Activated naive CD8-positive, alpha-beta T cell treated with anti-CD3 and anti-CD28 coated beads, Interleukin-2, amount 10 ng/mL, durations not matched to agents 7 days and 5 days (primary cell): ENCODE measurements at places on chromosomes 1 and 21.

GRCh38 chr1:202348005-202348508 is 442 bp upstream of the PPP1R12B start:
- no peak for DNase-seq

DNA sequence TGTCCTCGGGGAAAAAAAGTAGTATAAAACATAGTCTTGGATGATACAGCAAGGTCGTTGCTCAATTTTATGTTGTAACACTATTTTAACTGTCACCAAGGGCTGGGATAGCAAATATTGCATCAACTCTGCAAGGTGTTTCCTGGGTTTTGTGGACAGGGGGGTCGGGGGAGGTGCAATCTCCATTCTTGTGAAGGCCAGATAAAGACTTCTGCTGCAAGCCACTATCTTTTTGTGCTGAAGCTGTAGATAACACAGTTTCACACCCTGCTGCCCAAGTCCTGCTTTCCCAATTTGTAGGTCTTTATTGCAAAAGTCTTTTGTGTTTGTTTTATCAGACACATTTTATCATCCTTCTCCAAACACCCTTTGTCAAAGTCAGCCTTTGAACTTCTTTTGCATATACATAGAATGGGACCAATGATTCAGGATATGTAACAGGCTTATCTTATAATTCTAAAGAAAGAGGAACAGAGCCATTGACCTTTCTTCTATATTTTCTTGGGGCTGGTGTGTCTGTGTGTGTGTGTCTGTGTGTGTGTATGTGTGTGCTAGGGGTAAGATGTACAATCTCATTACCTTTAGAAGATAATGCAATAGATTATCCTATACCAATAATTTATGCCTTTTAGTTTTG is 140.6 kb downstream of the RUNX1 start:
- DNase-seq = no peak

DNA sequence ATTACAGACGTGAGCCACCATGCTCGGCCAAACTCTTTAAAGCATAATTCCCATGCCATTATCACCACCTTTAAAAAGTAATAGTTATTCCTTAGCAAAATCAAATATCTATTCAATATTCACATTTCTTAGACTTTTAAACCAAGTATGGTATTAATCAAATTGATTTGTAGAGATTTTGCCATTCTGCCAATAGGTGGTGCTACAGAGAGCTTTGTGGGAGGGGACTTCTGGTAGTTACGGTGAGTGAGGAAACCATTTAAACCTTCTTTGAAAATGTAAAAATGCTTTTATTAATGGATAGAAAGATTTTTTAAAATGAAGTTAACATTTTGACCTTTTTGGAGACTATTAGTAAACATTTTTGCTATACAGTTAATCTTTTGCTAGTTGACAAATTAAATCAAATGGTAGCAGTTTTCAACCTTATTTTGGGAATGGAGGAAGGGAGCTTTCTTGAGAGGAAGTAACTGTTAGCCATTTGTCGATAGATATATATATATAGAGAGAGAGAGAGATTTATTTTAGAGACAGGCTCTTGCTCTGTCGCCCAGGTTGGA is 19.3 kb downstream of the IARS2 start:
- DNase-seq = no peak

- no peak for DNase-seq
Measured at GRCh38 chr1:98429965-98430443, 231.5 kb upstream of the SNX7 start.

- no peak for DNase-seq
Measured at GRCh38 chr1:2129256-2129943, 65.2 kb downstream of the FAAP20 start.

DNA sequence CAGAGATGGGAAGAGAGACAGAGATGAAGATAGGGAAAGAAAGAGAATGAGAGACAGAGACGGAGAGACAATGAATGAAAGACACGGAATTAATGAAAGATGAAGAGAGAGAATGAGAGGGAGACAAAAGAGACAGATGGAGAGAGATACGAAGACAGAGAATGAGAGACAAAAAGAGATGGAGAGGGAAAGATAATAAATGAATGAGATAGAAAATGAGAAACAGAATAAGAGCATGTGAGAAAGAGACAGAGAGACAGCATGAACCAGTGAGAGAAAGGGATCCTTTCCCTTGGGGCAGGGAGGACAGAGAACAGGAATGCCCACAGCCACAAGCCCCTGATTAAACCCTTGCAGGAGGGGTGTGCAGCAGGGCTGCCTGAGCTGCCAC is 5.3 kb upstream of the WNT9A start:
- DNase-seq = no peak

GRCh38 chr1:31978843-31979400 is 34.7 kb upstream of the KHDRBS1 start:
- no peak for DNase-seq

DNA sequence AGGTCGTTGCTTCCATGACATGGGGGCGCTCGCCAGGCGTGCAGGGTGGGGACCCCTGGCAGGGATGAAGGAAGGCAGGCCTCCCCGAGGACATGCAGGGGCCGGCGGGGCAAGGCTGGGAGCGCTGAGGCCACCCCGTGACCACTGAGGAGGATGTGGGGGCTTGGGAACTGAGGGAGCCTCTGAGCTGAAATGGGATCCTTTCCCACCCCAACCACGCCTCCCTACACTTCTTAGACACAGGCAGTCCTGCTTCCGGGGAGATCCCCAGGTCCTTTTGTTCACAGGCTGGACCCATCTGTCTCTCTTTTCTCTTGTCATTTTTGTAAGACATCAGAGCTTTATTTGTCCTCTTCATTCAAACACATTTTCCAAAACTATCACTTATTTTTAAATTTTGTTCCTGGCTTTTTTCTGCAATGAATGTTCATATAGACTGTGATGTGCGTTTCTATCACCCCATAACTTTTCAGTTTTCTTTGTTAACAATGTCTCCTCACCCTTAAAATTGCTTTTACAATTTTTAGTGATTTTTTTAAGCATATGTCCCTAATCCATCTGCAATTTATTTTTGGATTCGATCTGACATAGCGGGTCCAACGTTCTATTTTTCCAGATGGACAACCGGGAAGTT is 156.7 kb upstream of the BACE2 start:
- no peak for DNase-seq

- no peak for DNase-seq
Measured at GRCh38 chr1:102751111-102751510, 357.2 kb downstream of the COL11A1 start.

DNA sequence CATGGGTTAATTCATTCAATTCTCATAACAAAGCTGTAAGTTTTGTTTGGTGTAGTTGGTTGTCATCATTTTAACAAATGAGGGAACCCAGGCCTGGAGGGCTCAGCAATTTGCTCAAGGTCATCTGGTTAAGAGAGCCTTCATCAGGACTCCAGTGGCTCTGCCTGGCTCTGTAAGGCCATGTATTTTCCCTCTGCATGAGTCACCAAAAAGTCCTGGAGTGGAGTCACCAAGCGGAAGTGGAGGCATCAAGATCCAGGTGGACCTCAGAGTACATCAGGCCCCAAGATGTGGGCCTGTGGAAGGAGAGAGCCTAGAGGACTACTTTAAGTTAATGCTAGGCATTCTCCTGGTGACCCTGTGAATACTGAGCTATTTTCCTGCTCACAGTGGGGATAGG is 30.0 kb upstream of the RBM15 start:
- DNase-seq = no peak

GRCh38 chr1:46983166-46983829 is 40.2 kb upstream of the CYP4X1 start:
- DNase-seq = no peak

DNA sequence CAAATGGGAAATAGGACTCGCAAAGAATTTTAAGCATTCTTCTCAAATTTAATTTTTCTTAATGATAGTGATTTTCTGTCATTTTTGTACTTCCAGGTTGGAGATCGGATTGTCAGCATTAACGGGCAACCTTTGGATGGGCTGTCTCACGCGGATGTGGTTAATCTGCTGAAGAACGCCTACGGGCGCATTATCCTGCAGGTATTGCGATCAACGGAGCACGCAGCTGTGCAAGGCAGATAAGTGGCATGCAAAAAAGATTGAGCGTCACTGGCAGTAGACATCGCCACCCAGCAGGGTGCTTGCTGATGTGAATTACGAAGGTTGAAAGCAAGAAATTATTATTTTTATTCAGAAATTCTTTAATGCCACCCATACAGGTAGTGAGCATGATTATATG is 65.9 kb upstream of the L1TD1 start:
- no peak for DNase-seq

GRCh38 chr1:165387961-165388360 is 31.4 kb upstream of the LMX1A start:
- DNase-seq = no peak

DNA sequence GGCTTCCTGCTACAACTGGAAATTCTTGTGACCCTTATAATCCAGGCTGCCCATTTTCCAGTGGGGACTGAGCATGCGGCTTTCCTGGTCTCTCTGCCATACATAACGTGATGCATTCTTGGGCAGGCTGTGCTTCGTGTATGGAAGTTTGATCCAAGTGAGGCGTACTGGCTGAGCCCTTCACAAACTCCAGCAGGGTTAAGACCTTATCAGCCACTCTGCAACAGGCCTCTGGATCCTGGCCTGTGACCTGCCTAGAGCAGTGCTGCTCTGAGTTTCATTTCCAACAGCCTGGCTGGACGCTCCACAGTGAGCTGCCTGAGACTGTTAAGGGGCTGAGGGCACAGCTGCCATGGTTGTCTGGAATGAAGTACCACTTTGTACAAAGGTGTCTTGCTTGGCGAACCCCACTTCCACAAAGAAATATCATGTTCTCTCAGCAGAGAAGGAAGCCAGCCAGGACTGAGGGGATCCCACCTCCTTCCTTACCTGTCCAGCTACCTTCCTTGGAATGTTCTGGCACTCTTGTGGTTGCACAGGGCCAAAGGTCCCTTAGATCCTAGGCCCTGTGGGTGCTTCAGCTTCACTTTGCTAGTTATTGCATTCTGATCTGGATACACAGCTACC is 28.5 kb upstream of the XPR1 start:
- DNase-seq = no peak

DNA sequence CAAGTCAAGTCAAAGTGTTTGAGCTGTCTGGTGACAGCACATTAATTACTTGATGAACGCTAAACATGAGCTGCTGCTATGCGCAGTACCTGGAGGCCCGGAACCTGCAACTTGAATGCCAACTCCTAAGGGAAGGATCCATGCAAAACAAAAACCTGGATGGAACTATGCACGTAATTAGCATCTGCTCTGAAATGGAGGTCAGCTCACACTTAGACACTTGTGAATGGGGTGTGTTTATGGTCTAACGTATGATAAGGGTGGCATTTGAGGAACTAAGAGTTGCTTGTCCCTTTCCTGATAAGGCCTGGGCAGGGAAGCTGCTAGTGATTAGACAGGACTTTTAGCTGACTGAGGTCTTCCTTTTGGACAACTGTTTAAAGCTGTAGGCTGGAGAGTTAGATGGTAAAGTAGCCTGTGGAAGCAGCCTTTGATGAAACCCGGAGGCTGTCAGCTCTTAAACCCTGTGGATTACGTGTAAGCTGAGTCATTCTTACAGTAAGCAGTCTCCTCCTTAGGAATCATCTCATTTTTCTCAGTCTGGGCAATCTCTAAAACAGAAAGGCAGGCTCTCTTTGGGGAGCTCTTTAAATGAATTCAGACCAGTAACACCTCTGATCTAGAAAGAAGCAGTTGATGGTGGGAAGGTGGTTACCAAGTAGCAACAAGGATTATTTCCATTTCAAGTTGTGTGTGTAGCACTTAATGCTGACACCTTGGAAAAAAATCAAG is 6.8 kb downstream of the TENT5C start:
- DNase-seq = no peak

GRCh38 chr1:29309621-29310020 is 73.3 kb downstream of the PTPRU start:
- DNase-seq = no peak

DNA sequence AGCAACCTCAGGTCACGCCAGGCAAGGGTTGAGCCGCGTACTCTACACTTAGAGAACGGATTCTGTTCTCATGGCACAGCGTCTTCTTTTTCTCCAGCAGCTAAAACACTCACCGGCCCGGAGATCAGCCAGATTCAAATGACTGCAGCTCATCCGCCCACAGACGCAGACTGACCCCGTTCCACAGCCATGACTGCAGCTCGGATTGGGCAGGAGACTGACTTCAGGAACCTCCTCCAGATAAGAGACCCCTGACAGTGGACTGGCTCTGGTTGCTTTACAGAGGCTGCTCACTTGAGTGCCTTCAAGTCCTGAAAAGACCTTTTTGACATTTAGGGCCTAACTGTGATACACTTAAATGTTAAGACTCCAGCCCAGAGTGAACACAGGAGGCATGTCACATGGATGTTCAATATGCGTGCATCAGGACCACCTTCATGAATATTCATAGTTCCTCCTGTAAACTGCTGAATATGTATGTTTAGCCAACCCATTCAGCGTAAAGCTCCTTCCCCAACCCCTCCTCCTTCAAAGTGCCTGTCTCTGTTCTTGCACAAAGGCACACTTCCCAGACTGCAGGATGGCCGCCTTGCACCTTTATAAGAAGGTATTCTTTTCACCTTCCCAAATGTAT is 42.6 kb downstream of the BACE2 start:
- DNase-seq = no peak

DNA sequence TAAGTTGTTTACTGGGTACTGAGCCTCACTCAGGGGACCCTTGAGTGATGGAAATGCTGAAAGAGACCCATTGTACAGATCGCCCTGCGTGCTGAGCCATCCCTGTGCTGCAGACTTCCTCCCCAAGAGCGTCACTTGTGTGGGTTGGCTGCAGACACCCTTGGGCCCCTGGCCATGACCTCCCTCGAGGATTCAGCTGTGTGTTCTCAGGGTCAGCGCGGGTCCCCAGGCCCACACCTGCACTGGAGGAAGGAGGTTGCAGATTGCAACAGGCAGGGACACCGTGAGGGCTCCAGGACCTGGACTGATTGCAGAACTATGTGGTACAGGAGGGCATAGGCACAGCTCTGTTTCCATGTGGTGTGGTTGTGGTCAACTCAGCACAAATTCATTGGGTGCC is 4.4 kb downstream of the SNAP47 start:
- no peak for DNase-seq

DNA sequence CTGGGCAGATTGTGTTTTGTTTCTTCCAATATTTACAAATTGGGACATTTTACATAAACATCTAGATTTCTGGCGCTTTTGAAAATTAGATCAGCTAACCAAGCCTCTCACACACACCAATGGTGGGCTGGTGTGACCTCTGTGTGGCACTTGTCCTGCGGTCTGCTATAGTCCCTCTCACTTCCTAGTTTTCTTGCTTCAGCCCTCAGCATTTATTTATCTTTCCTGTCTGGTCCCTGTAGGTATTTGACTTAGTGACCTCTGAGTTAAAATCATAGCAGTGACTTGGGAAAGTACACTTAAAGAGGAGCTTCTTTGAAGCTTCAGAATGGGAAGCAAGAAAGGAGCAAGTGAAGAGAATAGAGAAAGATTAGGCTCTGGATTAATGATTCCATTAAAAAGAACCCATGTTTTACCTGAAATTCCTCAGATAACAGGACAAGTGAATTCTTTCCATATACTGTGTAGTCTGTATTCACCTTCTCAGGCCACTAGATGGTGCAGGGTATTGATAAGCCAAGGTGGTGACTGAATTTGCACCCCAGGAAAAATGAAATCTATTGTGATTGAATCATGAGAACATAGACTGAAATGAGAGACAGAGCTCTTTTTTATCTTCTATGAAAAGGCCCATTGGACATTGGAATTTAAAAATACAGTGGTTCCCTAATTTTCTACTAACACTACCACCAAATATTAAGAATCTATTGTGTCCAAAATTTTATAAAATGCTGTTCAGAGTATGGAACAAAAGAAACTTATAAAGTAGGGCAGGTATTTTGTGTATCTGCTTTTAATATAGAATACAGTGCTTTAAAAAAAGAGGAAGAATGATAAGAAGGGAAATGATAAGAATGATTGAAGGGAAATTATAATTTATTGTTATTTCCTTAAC is 7.1 kb upstream of the DIPK1A start:
- no peak for DNase-seq
